Neural crest cell (in vitro differentiated cells): ENCODE measurements at places on chromosomes 6 and 20. TPM values are rescaled to one million over a fixed set of nuclear protein-coding genes. Genes with fewer than 3 reads are reported as not detected.

GRCh38 chr6:41756354-41756753, 9.2 kb upstream of the PGC start:
- DNase-seq = no peak

DNA sequence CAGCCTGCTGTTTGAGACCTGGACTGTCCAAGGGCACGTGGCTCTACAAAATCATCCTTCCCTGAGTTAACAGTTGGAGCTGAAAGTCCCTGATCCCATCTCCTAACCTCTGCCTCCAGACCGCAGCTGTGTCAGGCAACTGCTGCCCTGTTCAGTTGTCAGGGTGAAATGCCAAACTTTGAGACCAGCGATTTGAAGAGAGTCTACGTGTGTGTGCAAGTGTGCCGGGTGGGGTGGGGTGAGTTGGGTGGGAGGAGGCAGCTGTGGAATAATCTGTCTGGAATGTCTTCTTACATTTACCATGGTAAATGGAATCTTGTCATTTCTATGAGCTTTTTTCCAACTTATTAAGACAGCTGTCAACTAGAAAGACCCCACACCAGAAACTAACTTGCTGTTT, 81.0 kb upstream of the FAM8A1 start:
- no peak for DNase-seq

DNA sequence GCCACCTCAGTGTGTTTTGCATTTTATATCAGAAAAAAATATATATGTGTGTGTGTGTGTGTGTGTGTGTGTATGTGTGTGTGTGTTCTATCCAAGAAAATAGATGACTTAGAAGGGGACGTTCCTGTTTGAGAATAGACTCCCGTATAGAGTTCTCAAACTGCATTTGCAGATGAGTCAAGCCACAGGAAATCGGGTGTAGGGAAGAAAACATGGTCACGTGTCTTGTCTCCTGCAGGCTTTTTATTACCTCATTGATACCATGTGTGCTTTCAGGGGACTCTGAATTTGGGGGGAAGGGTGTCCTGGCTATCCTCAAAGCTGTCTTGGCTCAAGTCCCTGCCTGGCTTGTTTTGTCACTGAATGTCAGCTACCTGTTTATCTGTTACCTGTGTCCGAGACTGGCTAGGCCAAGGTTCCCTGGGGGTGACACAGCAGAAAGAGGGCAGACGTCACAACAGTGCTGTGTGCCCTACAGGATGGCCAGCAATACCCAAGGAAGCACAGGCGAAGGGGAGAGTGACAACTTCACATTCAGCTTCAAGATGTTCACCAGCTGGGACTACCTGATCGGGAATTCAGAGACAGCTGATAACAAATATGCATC, 55.7 kb upstream of the NOP56 start:
- no peak for DNase-seq

- DNase-seq = no peak
Observed at GRCh38 chr6:5366941-5367340, 105.6 kb downstream of the FARS2 start.

DNA sequence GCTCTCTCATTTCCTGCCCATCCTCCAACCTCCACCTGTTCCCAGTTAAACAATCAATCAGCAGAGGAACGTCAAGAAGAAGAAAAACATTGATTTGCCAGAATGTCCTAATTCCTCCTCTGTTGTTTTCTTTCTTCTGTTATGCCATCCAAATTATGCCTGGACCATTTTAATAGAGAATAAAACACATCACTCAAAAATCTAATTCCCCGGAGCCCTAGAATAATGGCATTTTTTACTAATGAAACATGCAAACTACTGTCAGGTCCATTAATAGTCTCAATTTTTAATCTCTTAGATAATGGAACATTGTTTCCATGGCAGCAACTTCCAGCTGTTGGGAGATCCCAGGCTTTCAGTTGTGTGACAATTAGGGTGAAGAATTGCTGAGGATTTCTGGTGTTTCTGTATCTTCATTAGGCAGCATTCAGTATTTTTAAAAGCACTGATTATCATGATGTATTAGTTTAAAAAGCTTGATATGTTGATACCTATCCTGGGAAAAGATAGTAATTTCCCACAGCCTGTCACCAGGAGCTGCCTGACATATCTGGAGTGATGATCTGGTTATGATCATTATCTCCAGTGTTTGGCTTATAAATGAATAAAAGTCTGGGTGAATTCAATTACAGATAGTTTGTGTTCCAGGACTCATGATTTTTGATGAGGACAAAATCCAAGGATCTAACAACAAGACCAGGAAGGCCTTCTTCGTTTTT, 209.8 kb downstream of the TPBG start:
- DNase-seq = no peak

DNA sequence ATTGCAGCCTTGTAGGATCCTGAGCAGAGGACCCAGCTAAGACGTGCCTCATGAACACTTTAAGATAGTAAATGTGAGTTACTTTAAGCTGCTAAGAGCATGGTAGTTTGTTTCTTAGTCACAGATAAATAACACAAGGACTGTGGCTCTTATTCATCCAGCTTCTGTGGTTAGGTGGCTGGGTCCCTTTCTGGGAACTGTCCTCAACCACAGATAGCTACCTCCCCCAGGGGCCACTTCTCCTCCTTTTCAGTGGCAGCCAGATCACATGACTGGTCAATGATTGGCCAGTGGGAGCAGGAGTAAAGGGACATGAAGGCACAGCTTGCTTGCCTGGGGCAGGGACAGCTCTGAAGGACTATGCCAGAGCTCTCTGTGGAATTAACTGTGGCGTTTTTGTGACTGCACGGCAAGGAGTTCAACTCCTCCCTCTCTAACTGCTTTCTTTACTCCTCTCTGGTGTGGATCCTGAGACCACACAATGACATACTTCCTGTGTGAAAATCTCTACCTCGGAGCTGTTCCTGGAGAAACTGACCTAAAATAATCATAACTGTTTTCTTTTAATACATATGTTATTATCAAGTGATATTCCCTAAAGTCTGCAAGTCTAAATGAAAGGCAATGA, 76.5 kb downstream of the NRN1 start:
- DNase-seq = no peak

The PRSS16 gene
- 0.57 and 0.63 TPM in 2 replicates for total RNA-seq

The TMEM30A gene
- 44.5 and 47.3 TPM in 2 replicates for total RNA-seq
